ENCODE measurements at places on chromosomes 6 and 20.
A peak's percentile ranks its signal among the peaks of the same experiment; 100 is the strongest.

DNA sequence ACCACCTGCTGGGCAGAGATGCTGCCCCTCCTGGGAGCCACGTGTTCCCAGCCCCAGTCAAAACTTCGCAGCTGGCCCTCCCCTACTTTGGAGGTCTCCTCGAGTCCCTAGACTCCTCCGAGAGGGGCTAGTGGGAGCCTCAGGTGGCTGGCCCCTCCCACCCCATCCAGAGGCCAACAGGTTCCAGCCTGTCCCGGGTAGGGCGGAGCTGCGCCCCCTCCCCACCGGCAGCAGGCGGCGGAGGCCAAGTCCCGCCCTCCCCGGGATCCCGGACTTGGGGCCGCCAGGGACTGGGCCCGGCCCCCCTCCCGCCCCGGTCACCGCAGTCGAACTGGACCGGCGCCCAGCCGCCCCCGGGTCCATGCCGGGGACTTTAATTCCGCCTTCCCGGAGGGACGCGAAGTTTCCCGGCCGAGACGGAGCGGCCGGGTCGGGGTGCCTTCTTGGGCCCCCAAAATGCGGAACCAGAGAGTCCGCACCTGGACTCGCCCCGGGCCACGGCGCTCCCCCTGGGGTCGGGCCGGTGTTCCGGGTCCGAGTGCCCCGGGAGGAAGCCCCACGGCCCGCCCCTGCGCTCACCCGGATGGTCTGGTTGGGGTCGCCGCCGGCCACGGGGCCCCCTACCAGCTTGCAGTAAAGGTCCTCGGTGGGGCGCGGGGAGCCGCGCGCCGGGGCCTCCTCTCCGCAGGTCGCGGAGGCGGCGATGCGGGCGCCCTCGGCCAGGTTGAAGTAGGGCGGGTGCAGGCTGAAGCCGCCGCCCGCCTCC lies 559 bp downstream of the LAMA5 start:
- peak; percentile 64 for DNase-seq

DNA sequence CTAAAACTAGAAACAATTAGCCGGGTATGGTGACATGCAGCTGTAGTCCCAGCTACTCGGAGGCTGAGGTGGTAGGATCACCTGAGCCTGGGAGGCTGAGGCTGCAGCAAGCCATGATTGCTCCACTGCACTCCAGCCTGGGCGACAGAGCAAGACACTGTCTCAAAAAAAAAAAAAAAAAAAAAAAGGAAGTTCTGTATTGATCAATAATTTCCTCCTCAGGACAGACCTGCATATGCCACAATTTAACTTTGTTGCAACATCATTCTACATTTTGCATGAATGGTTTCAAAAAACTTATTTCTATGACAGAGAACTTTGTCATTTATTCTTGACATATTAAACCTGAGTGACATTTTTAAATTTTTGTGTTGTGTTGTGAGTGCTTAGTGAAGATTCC lies 5.5 kb downstream of the DNAJC5 start:
- no peak for DNase-seq

GRCh38 chr20:15359056-15359455 lies 1021.6 kb upstream of the FLRT3 start:
- DNase-seq: peak; percentile 23

- no peak for DNase-seq
These were observed 352.4 kb upstream of the ADGRB3 start for GRCh38 chr6:68282646-68283045.

GRCh38 chr6:2378891-2379652 lies 133.7 kb upstream of the GMDS start:
- no peak for DNase-seq

DNA sequence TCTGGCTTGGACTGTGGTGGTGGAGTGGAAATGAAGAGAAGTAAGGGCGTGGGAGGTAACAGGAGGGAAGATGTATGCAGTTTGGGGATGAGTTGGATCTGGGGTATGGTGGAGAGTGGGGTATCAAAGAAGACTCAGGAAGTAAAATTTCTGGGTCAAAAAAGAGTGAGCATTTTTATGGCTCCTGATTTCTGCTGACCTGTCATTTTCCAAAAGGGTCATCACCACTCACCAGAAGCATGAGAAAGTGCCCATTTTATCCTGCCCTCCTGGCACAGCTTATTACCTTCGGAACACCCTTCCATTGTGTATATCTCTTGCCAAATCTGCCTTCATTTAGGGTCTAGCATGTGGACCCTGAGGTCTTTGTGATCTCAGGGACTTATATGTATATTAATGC lies 17.3 kb downstream of the TOX2 start:
- no peak for DNase-seq

GRCh38 chr6:44712353-44713111 lies 325.0 kb downstream of the CDC5L start:
- DNase-seq: no peak

GRCh38 chr6:164020142-164020541 lies 605.6 kb downstream of the QKI start:
- DNase-seq: no peak

- DNase-seq: no peak
These were observed 37.2 kb downstream of the SCML4 start for GRCh38 chr6:107786709-107787588.

GRCh38 chr6:13417431-13417830 lies 70.0 kb downstream of the GFOD1 start:
- DNase-seq: no peak

- no peak for DNase-seq
These were observed 30.8 kb upstream of the ENPP1 start for GRCh38 chr6:131776985-131777384.

DNA sequence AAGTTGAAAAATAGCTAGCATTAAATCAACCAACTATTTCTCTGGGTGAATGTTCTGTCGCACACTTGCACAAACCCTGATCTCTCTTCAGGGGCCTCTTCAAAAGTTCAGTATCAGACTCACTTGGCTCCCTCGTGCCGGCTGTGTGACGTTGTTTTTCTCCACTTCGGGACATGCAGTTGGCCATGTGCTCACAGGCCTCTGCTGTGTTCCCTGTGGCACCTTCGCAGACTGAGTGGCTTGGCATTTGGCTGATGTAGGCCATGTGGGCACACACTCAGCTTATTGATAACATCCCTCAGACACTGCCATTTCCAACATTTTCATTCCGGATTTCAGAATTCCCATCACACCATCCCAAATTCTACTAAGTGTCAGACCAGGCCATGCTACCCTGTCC lies 49.3 kb downstream of the PACRG start:
- no peak for DNase-seq

DNA sequence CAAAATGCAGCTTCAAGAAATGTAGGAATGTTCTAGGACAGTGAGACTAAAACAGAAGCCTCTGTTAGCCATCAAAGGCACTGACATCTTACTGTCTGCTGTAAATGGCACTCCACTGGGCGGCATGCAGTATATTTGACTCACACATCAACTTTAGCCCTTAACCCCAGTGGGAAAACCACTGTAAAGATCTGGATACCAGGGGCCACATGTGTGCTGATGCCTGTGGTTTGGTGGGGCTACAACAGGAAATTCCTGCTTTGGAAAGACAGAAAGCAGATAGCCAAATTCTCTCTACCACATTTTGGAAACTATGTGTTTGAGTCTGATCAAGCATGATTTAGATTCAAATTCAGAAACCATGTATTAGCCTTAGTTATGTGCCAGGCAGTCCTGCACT lies 4.3 kb downstream of the PFDN4 start:
- DNase-seq: no peak

- no peak for DNase-seq
These were observed 77.0 kb upstream of the PTPN1 start for GRCh38 chr20:50433001-50433761.

DNA sequence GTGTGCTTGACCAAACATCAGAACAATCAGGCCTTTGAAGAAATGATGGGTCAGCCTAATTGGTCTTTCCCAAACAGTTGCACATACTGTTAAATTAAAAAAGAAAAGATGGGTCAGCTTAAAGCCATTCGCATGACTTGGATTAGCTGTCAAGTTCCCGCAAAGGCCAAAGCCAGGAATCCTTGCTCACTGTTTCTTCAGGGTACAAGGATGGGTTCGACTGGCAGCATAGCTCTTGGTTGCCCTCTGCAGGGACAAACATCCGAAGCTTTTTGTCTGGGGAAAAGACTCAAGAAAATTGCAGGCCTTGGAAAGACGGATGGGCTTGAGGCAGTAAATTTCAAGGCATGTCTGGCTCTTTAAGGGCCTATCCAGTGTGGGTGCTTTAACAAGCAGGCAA lies 168.0 kb downstream of the HDGFL1 start:
- DNase-seq: peak; percentile 61

DNA sequence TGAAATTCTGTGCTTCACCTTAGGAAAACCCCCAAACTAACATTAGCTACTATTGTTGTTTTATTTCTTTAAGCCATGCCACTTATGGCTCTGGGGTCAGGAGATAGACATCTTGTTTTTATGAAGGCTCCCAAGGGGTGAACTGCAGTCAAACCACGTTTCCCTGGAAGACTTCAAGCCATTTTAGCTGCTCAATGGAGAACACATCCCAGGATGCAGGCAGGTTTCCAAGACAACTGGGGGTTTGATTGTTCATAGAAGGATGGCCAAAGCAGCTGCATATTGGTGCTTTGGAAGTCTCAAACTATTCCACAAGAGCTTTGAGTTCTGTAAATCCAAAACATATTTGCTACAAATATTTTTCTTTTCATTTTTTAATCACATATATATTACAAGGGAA lies 818.0 kb downstream of the MAFB start:
- no peak for DNase-seq

DNA sequence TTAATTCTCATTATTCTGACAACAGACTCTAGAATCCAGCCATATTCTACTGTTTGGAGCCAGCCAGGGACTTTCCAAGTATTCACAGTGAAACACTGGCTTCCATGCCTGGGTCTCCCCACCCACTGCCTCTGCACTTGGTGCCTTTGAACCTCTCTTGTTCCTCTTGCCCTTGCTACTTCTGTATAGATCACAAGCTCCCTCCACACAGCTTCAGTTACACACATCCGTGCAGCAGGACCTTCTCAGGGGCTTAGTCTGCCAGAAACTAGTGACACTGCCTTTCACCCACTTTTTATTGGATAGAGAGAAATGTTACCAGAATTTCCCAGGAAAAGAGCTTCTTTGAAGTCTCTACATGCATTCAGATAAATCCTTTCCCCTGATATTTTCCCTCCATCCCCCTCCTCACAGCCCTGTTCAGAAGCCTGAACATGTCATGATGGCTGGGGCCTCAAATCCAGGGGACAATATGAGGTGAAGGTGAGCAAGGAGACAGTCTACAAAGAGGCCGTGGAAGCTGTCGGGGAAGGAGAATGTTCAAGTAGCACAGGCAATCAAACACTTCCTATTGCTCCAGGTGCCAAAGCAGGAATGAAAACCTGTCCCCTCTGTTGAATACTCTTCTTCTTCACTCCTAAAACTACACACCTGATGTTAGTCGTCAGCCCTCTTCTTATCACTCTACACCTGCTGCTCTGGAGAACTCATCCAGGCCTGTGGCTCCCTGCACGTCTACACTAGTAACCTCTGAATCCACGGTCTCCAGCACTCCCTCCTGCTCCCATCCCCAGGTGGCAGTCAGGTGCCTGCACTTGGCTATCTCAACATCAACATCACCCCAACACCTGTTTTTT lies 20.2 kb upstream of the HLA-DOA start:
- DNase-seq: no peak

GRCh38 chr6:117233145-117233544 lies 32.2 kb upstream of the VGLL2 start:
- no peak for DNase-seq

DNA sequence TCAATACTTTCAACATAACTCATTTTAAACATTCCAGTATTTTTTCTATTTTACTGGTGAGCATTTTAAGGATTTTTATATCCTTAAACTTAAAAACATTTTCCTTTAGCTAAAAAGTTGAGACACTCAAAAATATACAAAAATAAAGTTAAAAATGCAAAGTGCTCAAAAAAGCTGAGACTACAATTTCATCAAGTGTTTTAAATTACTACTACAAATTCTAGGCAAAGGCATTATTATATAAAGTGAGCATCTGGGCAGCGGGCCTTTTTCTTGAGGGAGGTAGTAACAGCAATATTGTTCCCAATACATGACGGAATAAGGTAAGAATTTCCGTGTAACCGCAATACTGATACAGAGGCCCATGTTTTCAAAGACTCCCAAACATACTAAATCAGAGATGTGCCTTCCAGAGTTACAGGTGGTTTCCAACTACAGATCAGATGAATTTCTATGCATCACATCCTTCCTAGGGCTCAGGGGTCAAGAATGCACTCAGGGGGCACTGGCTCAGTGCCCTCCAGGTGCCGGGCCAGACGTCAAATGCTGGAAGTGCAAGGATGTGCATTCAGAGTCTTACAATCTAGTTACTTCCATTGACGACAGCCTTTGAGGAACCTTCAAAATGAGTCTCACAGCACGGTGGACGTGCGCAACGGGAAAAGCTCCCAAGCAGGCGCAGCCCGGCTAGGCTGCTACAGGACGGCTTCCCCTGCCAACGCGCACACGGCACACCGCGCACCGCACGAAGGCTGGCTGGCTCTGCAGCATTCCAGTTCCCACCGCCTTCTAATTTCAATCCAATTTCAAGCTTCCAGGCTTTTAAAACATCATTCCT lies 1.7 kb downstream of the PHF10 start:
- peak; percentile 68 for DNase-seq

GRCh38 chr6:156283091-156283490 lies 494.1 kb upstream of the ARID1B start:
- no peak for DNase-seq

DNA sequence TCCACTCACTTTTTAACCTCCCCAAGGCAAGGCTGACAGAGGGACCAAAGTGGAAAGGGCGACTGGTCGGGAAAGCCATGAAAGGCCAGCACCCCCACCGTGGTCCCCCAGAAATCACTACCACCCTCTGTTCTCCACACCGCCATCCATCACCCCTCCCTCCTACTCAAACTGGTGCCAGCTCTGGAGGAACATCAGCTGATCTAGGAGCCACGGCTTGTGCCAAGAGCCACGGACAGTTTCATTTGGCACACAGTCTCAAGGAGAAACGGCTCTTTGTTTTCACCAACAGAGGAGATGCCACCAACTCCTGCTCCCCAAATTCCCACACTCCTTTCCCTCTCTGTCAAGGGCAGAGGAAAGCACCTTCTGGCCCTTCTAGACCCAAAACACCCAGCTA lies 26.0 kb downstream of the TBC1D7 start:
- no peak for DNase-seq

DNA sequence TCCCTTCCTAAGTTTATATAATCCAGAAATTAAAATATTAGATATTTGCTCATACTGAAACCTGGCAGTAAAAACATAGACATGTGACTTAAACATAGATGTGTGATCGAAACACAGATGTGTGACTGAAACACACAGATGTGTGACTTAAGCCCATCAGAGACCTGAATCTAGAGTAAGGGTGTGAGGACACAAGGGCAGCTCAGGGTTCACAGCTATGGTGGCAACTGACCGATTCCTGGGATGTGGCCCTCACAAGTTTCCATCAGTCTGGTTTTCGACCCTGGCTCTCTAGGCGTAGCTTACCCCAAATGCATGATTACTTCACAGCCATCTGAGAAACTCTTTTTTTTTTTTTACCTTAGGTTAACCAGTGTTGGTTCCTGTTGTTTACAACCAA lies 137.0 kb downstream of the NRN1 start:
- no peak for DNase-seq
